ENCODE measurements at places on chromosomes 1 and 21.

DNA sequence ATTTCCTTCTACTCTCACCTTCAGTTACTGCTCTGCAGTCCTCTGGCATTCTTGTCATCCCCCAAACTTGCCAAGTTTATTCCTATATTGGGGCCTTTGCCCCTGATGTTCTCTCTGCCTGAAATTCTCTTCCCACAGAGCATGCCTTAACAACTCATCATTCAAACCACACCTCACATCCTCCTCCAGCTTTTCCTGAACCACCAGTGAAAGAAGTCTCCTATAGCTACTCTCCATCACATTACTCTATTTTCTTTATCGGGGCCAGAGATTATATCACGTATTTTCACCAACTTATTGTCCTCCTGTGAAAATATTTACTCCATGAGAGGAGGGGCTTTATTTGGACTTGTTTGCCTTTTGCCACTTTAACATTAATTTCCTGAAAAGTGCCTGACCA lies 32.1 kb downstream of the EXTL2 start:
- DNase-seq: no peak

GRCh38 chr1:57058652-57059501 lies 93.1 kb upstream of the C8B start:
- DNase-seq: no peak

GRCh38 chr1:23555986-23556634 lies 3.2 kb downstream of the ID3 start:
- no peak for DNase-seq

DNA sequence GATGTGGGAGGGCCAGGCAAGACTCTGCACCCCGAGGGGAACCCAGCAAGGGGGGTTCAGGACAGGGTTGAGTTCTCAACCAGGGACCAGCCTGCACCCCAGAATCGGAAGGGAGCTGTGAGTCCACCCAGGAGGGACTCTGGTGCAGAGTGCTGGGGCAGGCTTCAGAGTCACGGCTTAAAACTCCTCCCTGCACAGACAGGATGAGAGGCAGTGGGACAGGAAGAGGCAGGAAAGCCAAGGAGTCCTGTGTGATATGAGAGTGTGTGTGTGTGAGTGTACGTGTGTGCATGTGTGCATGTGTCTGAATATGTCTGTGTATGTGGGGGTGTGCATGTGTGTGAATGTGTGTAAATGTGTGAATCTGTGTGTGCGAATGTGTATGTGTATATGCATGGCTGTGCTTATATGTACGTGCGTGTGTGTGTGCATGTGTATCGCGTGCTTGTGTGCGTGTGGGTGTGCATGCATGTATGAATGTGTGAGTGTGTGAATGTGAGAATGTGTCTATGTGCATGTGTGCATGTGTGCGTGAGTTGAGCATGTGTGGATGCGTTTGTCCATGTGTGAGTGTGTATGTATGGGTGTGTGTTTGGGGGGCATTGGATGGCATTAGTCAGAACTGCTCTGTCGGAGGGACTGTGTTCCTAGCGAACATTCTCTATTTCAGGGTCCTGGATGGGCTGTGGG lies 52.2 kb downstream of the UMODL1 start:
- no peak for DNase-seq

GRCh38 chr21:38787461-38788274 lies 18.1 kb upstream of the ETS2 start:
- DNase-seq: no peak

DNA sequence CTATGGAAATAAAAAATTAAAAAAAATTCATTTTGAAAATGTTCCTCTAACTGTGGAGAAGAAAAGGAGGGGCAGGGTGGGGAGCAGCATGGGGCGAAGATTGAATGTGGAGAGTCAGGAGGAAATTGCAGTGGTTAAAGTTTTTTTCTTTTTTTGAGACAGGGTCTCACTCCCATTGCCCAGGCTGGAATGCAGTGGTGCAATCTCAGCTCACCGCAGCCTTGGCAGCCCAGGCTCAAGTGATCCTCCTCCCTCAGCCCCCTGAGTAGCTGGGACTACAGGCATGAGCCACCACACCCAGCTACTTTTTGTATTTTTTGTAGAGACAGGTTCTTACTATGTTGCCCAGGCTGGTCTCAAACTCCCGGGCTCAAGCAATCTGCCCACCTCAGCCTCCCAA lies 67.6 kb downstream of the ADSS2 start:
- DNase-seq: no peak

GRCh38 chr1:83854456-83854855 lies 144.5 kb downstream of the TTLL7 start:
- no peak for DNase-seq

- DNase-seq: no peak
Measured at GRCh38 chr1:223755992-223756775, 43.8 kb downstream of the CAPN2 start.

- DNase-seq: no peak
Measured at GRCh38 chr1:184622136-184622823, 132.4 kb downstream of the EDEM3 start.

DNA sequence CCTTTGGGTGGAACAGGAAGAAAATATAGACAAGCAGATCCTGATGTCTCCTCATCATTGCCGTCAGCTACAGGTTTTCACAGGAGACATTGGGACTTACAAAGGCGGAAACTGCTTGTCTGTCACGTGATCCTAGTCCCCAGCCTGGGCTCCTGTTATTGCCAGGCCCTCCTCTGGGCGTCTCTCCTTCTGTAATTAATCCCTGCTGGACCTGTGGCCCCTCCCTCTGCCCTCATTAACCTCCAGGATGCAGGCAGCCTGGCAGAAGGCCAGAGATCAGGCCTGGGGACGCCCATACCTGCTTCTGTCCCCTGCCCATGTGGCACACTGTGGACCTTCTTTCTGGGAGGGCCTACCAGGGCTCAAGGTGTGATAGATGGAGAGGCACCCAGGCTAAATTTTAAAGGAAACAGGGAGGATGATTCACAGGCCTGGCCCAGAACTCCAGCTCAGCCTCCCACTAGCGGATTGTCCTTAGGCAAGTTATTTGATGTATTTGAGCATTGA lies 2.4 kb downstream of the S100A5 start:
- no peak for DNase-seq

DNA sequence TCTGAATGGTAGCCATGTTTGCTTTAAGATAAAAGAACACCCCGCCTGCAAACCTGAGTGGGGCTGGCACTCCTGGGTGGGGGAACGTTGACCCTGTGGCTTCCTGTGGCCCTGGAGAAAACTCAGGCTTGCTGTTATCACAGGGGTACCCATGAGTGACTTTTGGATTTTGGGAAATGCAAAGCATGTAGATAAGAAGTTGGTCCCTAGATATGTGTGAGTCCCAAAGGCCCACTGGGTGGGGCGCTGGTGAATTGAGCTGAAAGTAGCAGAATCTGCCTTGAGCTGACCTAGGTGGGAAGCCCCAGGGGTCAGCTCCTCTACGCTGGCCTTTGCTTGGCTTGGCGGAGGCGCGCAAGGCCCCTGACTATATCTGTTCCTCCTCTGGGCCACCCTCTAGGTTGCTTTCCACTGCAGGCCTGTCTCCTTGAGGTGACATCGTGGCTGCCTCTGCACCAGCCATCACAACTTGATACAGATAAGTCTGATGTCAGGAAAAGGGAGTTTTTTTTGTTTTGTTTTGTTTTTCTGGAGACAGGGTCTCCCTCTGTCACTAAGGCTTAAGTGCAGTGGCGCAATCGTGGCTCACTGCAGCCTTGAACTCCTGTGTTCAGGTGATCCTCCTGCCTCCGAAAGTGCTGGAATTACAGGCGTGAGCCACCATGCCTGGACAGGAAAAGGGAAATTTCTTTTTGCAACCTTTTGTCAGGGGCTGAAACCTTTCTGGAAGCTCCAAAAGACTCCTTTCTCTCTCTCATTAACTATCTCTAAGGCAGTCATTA lies 72.2 kb downstream of the AGPAT3 start:
- DNase-seq: no peak

DNA sequence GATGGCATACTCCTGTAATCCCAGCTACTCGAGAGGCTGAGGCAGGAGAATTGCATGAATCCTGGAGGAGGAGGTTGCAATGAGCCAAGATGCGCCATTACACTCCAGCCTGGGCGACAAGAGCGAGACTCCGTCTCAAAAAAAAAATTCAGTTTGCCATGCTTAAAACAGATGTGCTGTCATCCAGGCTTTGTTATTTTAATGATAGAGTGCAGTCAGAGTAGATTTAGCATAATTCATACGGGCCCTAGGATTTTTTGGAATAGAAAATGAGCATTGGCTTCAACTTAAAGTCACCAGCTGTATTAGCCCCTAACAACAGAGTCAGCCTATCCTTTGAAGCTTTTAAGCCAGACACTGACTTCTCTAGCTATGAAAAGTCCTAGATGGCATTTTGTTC lies 124.6 kb downstream of the RASAL2 start:
- no peak for DNase-seq

DNA sequence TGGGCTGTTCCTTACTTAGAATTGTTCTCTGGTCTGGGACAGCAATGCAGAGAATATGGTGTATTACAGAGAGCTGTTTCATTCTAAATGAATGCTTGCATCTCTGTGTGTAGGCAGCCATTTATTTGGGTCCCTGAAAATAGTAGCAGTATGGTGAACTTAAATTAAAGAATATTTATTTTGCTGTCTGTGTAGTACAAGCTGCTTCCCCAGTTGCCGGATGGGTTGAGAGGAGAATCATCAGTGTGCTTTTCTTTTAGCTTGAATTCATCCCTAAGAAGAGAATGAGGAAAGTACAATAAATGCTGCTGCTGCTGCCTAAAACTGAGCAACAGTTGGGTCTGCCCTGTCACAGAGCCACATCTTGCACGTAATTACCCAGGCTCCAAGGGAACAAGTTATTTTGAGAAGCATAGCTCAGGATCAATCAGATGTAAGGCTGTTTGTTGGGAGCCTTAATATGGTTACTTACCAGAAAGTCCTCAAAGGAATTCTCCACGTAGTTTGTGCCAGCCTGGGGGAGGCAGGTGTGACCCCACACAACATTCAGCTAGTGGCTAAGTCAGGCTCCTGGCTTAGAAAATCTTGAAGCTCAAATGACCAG lies 16.6 kb downstream of the ACTN2 start:
- DNase-seq: no peak

DNA sequence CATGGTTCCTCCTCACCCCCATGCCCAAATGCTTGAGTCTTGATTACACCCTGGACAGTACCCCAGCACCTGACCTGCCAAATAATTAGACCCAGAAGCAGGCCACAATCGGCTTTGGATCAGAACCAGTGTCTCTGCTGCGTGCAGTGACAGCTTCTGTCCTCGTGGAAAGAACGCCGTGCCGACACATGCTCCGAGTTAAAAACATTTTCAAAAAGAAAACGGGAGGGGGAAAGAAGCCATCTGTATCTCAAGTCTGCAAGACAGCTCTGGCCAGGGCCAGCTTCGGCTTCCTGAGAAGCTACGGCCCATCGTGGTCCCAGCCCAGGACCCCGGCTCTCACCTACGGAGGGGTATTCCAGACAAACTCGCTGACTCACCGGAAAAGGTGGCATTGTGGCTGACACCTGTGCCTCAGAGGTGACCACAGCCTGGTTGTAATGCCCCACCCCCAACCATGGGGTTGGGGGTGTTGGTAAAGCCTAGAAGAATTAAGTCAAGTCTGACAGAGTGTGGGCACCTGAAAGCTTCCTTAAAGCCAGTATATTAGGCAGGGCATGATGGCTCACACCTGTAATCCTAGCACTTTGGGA lies 25.8 kb downstream of the SSBP3 start:
- DNase-seq: no peak

DNA sequence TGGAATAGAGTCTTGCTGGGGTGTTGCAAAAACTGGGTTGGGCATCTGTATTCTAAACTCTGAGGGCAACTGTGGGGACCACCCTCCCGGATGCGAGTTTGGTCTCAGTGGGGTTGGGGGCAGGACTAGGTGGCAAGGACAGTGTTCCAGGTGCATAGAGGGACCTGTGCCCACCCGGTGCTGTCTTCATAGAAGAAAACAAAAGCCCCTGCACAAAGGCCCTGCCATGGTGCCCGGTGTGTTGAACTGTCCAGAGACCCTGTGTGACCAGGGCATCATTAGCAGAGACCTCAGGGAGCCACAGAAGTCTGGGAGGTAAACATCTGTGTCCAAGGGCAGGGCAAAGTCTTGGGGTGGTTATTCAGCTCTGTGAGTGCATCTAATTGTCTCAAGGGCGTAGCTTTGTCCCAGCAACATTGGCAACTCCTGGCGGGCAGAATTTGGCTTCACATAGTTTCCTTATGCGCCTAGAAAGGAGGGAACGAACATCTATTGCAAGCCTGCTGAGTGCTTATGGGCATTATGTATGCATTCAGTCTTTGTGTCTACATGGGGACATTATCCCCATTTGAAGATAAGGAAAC lies 72.2 kb upstream of the IFFO2 start:
- no peak for DNase-seq

DNA sequence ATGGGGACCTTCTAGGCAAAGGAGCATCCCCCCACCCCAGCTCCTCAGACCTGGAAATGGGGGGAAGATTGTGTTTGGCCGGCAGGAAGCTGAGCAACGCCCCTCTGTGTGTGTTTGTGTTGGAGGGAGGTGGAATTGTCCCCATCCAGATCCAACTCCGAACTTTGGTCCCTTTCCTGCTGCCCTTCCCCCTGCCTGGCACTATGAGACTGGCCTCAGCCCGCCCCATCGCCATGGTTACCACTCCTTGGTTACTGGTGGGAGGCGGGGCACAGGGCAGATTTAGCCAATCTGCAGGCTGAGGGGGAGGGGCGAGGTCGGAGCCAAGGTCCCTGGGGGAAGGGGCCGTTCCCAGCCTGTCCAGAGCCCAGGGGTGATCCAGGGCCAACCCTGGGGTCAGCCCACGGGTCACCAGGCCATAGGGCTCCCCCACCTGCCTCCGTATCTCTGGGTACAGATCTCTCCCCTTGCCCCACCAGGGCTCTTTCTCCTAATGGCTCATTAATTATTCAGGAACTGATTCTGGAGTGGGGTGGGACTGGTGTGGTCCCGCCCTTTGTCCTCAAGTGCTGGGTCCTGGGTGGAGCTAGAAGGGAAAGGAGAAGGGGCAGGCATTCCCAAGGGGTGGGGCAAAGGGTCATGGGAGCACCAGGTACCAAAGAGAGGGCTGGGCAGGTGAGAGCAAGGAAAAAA lies 15.2 kb downstream of the PTPRF start:
- peak; percentile 90 for DNase-seq

DNA sequence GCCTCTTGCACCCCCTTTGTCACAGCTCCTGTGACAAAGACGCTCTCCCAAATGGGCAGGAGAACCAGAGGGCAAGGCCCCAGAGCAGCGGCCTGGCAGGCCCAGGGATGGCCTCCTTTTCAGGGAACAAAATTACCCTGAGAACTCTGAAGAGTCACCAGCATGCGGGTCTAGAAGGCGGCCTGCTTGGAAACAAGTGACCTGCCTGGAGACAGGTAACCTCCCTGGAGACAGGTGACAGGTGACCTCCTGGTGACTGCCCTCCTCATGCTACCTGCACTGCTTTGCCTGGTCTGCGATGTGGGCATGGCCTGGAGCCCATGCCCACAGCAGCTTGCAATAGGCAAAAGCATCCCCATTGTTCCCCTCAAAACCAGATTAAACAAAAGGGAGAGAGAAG lies 86.5 kb upstream of the ZC3H12A start:
- DNase-seq: no peak

GRCh38 chr21:42320791-42321190 lies 5.6 kb upstream of the TFF3 start:
- no peak for DNase-seq
